ENCODE measurements at places on chromosomes 4 and X. TPM values are rescaled to one million over a fixed set of nuclear protein-coding genes. Genes with fewer than 3 reads are reported as not detected.

GRCh38 chrX:118632862-118633261, 94.5 kb upstream of the IL13RA1 start:
- H3K27me3 ChIP-seq = no peaks in the 10 kb centered on the region
- no peak for DNase-seq
- peaks cover 85% of the 10 kb centered on the region for H3K36me3 ChIP-seq

DNA sequence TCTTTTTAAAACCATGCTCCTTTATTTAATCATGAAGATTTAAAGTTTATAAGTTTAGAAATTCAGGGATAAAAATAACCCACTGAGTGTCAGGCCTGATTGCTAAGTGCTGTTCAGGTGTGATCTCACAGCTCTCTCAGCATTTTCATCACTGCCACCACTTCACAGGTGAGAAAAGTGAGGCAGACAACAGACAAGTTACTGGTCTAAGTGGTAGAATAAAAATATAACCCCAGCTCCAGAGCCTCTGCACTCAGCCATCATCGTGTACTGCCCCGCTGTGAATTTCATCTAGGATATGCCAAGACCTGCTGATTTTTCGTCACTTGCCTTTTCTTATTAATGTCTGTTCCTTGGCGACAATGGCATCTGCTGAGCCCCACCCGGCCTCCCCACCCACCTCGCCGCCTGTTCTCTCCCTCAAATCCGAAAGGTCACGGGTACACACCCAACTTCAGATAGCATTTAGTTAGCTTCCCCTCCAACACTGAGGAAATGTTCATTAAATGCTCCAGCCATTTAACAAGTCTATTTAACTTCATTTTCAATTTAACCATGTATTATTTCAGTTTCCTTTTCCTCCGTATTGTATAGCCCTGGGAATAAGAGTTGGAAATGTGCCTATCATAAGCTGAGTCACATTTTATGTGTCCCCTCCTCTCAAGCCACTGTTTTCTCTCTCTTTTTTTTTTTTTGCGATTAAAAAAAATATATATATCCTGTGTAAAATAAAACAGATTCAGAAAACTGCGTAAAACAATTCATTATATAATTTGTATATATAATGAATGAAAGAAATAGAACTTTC, 236.5 kb downstream of the CBR4 start:
- H3K4me1 ChIP-seq = no peaks in the 10 kb centered on the region
- DNase-seq = no peak
- H3K27ac ChIP-seq = no peak overlapping the region
- H3K27me3 ChIP-seq = no peaks in the 10 kb centered on the region

DNA sequence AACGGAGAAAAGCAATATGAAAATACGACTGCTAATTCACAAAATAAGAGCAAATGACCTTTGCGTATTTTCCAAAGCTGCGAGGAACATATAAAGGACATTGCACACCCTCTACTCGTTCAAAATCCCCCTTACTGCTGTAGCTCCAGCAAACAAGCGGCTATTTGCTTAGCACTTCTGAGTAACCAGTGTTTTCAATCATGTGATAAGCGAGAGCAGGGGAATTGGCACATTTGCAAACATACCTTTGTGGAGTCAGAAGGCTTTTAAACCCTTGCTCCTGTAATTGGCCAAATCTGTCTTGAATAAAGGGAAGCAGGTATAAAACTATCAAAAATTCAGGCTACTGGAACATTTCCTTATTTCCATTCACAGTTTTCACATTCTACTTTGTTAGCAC, 610.2 kb downstream of the UBE2NL start:
- DNase-seq = no peak
- no peaks in the 10 kb centered on the region for H3K27me3 ChIP-seq
- no peaks in the 10 kb centered on the region for H3K36me3 ChIP-seq
- no peaks in the 10 kb centered on the region for H3K4me1 ChIP-seq
- H3K27ac ChIP-seq = no peak overlapping the region

DNA sequence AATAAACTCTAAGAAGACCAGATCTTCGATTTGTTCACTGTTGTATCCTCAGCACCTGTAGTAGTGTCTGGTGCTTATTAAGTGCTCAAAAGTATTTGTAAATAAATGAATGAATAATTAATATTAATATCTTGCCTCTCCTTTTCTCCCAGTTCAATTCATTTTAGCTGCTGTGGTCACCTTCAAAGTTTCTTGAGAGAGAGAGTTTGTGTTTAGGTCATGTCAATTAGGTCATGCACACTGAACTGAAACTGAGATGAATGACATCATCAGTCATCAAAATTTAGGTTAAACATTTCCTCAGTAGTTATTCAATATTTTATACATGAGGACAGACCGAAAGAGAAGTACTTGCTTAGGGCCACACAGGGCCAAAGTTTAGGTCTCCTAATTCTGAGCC, 73.5 kb downstream of the ANXA3 start:
- no peaks in the 10 kb centered on the region for H3K4me1 ChIP-seq
- no peak overlapping the region for H3K27ac ChIP-seq
- no peak overlapping the region for H3K4me3 ChIP-seq
- H3K27me3 ChIP-seq = peaks cover 2% of the 10 kb centered on the region

- no peak overlapping the region for H3K4me3 ChIP-seq
- H3K4me1 ChIP-seq = no peaks in the 10 kb centered on the region
- no peak for DNase-seq
Measured at GRCh38 chr4:174358410-174358809, 74.7 kb downstream of the CEP44 start.

DNA sequence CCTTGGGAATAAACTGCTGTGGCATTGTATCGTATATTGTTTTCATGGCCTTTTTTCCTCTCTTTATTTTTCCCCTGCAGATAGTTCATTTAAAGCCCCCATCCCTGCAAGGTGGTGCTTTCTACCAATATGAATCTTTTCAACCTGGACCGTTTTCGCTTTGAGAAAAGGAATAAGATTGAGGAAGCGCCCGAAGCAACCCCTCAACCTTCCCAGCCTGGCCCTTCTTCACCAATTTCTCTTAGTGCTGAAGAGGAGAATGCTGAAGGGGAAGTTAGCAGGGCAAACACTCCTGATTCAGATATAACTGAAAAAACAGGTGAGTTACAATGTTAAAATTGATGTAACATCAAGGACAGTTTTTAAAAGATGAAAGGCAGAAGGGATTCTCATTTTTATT, 601 bp downstream of the SMARCAD1 start:
- peaks cover 7% of the 10 kb centered on the region for H3K36me3 ChIP-seq
- H3K27ac ChIP-seq = peak overlapping the region; percentile 93
- peak overlapping the region; percentile 98 for H3K4me3 ChIP-seq
- H3K4me1 ChIP-seq = peaks cover 20% of the 10 kb centered on the region
- no peak for DNase-seq

DNA sequence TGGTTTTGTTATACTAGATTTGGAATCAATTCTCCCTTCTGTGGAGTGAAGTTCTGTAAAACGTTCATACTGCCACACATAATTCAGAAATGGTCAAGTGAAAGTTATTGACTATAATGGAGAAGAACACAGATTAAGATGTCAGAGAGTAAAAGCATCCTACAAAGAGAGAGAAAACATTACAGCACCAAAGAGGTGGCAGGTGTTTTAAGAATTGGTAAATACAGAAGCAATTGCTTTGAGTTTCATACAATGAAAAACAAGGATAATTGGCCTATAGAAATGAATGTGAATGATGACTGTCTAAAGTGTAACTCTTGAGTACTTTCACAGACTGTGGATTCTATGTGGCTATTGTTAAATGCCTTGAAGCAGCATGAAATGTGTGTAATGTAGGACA, 435.6 kb upstream of the SMIM31 start:
- H3K36me3 ChIP-seq = no peaks in the 10 kb centered on the region
- H3K4me1 ChIP-seq = no peaks in the 10 kb centered on the region
- no peaks in the 10 kb centered on the region for H3K27me3 ChIP-seq
- no peak for DNase-seq
- no peak overlapping the region for H3K27ac ChIP-seq

DNA sequence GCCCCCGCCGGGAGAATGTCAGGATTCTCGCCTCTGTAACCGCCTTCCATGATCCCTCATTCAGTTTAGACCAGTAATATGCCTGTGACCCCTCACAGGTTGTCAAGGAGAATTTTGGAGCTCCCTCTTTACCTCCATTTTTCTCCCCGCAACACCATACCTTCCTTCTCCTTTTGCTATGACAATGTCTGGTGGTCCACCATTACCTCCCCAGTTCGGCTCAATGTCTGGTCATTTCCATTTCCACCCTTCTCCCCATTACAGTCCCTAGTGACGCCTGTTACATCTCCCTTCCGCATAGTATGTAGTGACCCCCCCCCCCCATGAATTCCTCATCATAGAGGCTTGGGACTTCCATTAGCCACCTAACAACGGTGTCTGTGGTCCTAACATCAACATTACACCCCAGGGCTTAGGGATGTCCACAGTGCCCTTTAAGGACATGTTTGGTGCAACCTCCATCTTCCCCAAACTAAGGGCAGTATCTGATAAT, 700 bp downstream of the ARAF start:
- H3K4me3 ChIP-seq = peak overlapping the region; percentile 91
- DNase-seq = no peak
- H3K4me1 ChIP-seq = peaks cover 24% of the 10 kb centered on the region
- H3K27ac ChIP-seq = peak overlapping the region; percentile 96
- peaks cover 15% of the 10 kb centered on the region for H3K36me3 ChIP-seq

DNA sequence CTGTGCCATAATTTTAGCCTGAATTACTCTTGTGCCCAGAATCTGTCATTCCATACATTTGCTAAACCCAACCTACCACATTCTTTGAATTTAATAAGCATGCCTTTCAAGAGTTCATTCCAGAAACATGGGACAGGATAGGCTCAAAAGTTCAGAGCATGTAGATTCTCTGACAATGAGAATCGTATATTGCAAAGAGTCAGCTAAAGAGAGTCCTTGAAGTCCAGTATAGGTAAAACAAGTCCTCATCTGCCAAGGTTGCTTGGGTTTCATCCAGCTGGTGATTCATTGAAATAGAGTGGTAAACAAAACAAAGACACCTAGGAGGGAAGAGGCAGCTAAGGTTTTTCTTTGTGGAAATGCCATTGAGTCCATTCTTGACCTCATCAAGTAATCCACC, 249.3 kb upstream of the DIPK2B start:
- no peak for DNase-seq
- H3K27ac ChIP-seq = no peak overlapping the region
- no peaks in the 10 kb centered on the region for H3K36me3 ChIP-seq
- no peak overlapping the region for H3K4me3 ChIP-seq
- no peaks in the 10 kb centered on the region for H3K27me3 ChIP-seq
- H3K4me1 ChIP-seq = no peaks in the 10 kb centered on the region

GRCh38 chr4:88591787-88592599, at the start of gene HERC3:
TSS of gene HERC3 (plus strand) at chr4:88592480. CDS start at chr4:88605824, 13,344 bp downstream.
- peak within 1 kb of the TSS; percentile 84 for H3K4me3 ChIP-seq
- peak; percentile 92 for DNase-seq
- no peaks in the 10 kb centered on the region for H3K27me3 ChIP-seq

- peaks cover 8% of the 10 kb centered on the region for H3K4me1 ChIP-seq
- H3K36me3 ChIP-seq = peaks cover under 1% of the 10 kb centered on the region
- peak; percentile 21 for DNase-seq
- H3K27ac ChIP-seq = peak overlapping the region; percentile 37
Measured at GRCh38 chrX:120244735-120245498, 5.7 kb upstream of the ZBTB33 start.

DNA sequence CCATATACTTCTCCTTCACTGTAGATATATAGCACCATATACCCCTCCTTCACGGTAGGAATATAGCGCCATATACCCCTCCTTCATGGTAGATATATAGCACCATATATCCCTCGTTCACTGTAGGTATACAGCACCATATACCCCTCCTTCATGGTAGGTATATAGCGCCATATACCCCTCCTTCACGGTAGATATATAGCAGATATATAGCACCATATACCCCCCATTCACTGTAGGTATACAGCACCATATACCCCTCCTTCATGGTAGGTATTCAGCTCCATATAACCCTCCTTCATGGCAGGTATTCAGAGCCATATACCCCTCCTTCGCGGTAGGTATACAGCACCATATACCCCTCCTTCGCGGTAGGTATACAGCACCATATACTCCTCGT, 12.5 kb downstream of the SNX25 start:
- DNase-seq = no peak
- no peak overlapping the region for H3K4me3 ChIP-seq
- H3K27me3 ChIP-seq = no peaks in the 10 kb centered on the region
- H3K27ac ChIP-seq = no peak overlapping the region
- H3K36me3 ChIP-seq = no peaks in the 10 kb centered on the region

DNA sequence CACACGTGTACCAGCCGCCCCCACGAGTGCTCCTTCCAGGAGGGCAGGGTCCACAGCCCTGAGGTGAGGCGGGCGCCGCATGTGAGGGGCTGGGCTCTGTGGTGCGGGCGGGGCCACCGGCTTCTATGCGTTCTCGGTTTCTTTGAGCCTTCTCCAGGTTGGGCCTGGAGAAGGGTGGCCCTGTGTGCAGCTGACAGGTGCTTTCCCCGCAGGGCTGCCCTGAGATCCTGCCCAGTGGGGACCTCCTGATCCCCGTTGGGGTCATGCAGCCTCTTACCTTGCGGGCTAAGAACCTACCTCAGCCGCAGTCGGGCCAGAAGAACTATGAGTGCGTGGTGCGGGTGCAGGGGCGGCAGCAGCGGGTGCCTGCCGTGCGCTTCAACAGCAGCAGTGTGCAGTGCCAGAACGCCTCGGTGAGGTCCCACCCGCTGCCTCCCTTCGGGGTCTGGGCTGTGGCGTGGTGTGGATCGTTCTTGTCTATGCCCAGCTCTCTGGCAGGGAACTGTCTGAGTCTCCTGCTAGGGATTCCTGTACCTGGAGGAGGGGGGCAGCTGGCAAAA, 6.8 kb downstream of the PLXNA3 start:
- no peak overlapping the region for H3K4me3 ChIP-seq
- H3K36me3 ChIP-seq = peaks cover 19% of the 10 kb centered on the region
- H3K27me3 ChIP-seq = no peaks in the 10 kb centered on the region
- DNase-seq = no peak

DNA sequence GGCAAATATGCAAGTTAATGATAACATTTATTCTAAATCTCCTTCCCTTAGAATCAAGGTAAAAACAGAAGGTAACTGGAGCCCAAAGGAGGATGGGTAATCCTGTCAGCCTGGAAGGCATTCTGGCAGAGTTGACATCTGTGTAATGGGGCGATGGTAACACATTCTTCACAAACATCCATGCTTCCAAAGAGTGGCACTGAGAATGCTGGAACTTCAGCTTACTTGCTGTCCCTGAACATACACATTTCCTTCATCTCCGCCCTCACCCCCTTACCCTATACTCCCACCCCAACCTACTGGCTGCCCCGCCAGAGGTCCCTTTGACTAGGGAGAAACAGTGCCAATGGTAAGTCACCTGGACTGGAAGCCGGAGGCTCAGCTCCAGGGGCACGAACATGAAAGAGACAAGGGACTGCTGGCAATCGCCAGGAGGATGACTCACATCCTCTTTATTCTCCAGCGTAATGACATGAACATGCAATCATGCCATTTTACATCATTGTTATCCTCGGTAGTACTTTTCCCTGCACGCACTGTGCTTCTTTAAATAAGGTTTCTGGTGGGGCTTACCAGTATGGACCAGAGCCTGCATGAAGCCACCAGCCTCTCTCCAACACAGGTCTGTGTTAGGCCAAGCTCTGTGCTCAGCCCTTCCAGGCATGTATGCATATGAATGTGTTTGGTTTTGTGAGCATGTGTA, 694.2 kb upstream of the TENM3 start:
- no peaks in the 10 kb centered on the region for H3K36me3 ChIP-seq
- H3K27me3 ChIP-seq = no peaks in the 10 kb centered on the region
- no peak for DNase-seq
- H3K27ac ChIP-seq = no peak overlapping the region
- H3K4me1 ChIP-seq = no peaks in the 10 kb centered on the region

The C4orf51 gene
- total RNA-seq = not detected

The FAM13A gene
- 38.4 TPM for total RNA-seq

The CCDC120 gene
- total RNA-seq = 10.2 TPM

The ASB11 gene
- 0.30 TPM for total RNA-seq

The ADAMTS3 gene
- not detected for total RNA-seq

The LDB2 gene
- not detected for total RNA-seq

The GRIA2 gene
- not detected for total RNA-seq

All from CD4-positive, CD25-positive, alpha-beta regulatory T cell (primary cell).